Activated CD4-positive, alpha-beta memory T cell treated with anti-CD3 and anti-CD28 coated beads for 36 hours (primary cell): ENCODE measurements at places on chromosomes 7 and 10.

- DNase-seq, result no peak
Measured at GRCh38 chr7:22604246-22604645, 104.3 kb upstream of the STEAP1B start.

GRCh38 chr10:95503001-95503400 is 58.2 kb downstream of the SORBS1 start:
- DNase-seq, result no peak

- DNase-seq, result no peak
Measured at GRCh38 chr7:24880886-24881285, 99.1 kb downstream of the OSBPL3 start.

DNA sequence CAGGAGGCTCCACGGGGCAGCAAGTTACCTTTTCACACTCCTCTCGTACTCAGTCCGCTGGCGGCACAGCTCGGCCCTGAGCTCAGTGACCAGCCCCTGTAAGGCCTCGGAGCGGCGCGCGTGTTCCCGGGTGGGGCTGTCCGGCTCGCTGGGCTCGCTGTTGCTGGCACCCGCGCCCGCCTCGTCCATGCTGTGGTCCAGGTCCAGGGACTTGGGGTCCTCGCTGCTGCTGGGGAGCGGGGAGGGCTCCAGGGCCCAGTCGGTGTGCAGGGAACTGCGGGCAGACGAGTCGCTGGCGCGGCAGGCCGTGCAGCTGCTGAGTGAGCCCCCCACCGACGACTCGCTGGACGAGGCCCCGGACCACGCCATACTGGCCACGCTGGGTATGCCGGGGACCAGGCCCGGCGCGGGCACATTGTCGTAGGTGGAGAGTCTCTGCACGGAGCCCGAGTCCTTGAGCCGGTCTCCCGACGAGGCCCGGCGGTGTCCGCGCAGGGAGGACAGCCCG is 143.8 kb downstream of the MAPK8 start:
- no peak for DNase-seq

- no peak for DNase-seq
Measured at GRCh38 chr10:98295401-98295811, 27.4 kb upstream of the LOXL4 start.

GRCh38 chr7:29565982-29566746 is 2.5 kb downstream of the PRR15 start:
- DNase-seq, result peak; percentile 8

- no peak for DNase-seq
Measured at GRCh38 chr7:67875558-67875957, 878.9 kb downstream of the TYW1 start.

DNA sequence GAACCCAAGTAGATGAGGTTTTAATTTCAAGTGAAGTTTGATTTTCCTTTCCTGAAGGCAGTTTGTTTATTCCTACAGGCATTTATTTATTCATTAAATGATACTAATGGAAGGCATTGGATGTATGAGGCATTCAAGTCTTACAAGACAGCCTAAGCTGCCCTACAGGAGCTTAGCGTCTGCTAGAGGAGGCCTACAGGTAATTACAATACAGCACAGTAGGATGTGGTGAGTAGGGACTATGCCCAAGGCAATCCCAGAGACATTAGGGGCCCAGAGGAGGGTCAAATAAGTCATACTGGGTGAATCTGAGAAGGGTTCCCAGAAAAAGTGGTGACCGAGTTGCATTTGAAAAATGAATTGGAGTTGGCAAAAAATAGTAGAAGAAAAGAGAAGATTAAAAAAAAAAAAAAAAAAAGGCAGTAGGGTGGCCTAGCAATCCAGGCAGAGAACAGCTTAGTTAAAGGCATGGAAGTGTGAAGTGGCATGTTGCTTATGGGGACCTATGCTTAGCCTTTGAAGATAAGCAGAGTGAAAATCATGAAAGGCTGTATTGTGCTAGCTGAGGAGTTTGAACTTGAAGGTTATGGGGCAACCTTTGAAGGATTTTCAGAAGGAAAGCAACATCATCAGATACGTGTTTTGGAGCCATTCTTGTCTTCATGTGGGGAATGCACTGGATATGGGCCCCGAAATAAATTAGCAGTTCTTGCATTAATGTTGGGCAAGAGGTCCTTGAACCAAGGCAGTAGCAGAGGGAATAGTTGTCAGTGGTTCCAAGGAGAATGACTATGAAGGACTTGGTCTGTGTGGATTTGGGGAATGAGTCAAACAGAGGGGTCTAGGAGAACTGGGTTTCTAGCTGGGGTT is 65.5 kb downstream of the SNX10 start:
- DNase-seq, result no peak
